ENCODE measurements at places on chromosomes 4 and X. TPM values are rescaled to one million over a fixed set of nuclear protein-coding genes. Genes with fewer than 3 reads are reported as not detected.
A peak's percentile ranks its signal among the peaks of the same experiment; 100 is the strongest.

DNA sequence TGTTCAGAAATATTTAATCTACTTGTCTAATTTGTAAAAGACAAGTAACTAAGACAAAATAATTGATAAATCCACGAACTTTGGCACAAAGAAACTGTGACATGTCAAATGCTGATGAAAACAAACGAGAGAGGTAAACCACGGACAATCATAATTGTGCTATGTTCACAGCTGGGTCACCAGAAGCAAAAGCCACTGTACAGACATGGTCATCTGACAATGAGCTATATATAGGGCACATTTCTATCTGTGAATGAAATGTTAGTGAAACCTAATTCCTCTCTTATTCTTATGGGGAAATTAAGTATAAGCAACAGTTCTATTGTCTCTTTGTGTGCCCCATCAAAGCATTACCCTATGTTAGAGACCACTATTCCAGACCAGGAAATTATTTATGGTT, 444.0 kb upstream of the TRAM1L1 start:
- no peak for DNase-seq

- DNase-seq = no peak
Observed at GRCh38 chr4:123652476-123652875, 255.9 kb downstream of the SPRY1 start.

- DNase-seq = no peak
Observed at GRCh38 chrX:11364835-11365234, 71.6 kb downstream of the AMELX start.

Gene VCX3B
- total RNA-seq = not detected

- peak; percentile 92 for DNase-seq
Observed at GRCh38 chr4:83189631-83190136, 75.2 kb upstream of the PLAC8 start.

Gene UGT8
- not detected for total RNA-seq

DNA sequence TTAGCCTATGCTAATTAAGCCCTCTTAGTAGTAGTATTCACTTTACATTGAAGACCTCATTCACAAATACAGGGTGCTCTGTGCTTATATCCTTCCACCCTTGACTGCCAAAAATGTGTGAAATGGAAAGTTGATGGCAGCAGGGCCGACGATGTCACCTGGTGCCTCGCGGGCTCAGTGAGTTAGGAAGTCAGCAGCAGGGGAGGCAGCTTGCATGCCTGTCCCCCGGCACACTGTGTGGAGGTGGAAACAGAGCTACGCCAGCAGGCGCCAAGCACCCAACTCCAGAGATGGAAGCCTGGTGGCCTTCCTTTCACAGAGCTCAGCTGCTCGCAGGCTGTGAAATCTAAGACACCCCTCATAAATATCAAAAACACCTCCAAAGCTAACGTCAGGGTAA, 8.4 kb downstream of the MSL3 start:
- DNase-seq = no peak

- peak; percentile 38 for DNase-seq
Observed at GRCh38 chr4:186723292-186724057, at the start of gene FAT1. Gene FAT1, minus strand, starts transcription at chr4:186723856. Its CDS starts 14,029 bp downstream, at chr4:186709827.

Gene PHKA2
- 15.4 TPM for total RNA-seq

- no peak for DNase-seq
Observed at GRCh38 chrX:64093761-64094160, 111.7 kb downstream of the AMER1 start.

Gene CENPVL2
- total RNA-seq = not detected

- peak; percentile 64 for DNase-seq
Observed at GRCh38 chrX:2828344-2828958, at the start of gene GYG2. Gene GYG2, plus strand, starts transcription at chrX:2828930. Its CDS starts 1,259 bp downstream, at chrX:2830189.

Gene PRDM5
- not detected for total RNA-seq

DNA sequence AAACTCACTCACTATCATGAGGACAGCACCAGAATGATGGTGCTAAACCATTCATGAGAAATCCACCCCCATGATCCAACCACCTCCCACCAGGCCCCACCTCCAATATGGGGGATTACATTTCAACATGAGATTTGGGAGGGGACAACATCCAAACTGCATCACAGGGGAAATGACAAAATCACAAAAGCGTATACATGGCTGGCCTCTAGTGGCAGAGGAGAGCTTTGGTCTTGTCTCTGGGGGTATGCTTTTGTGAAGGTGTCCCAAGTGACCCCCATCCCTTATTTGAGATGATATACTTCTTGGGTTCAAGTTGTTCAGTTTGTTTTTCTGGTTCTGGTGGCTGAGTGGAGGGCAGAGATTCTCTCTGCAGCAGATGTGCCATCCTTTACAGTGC, 8.5 kb upstream of the SETD7 start:
- DNase-seq = no peak

GRCh38 chr4:107740381-107740780, 20.3 kb upstream of the PAPSS1 start:
- no peak for DNase-seq

DNA sequence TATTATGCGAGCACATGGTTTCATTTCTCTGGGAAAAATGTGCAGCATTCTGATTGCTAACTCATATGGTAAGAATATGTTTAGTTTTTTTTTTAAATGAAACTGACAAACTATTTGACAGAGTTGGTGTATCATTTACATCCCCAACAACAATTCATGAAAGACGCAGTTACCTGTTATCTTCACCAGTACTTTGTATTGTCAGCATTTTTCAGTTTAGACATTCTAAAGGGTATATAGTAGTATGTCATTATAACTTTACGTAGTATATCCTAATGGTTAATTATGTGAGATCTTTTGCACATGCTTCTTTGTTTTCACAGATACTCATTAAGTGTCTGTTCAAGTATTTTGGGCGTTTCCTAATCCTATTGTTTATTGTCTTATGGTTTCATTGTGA, 891.1 kb upstream of the AGA start:
- no peak for DNase-seq

DNA sequence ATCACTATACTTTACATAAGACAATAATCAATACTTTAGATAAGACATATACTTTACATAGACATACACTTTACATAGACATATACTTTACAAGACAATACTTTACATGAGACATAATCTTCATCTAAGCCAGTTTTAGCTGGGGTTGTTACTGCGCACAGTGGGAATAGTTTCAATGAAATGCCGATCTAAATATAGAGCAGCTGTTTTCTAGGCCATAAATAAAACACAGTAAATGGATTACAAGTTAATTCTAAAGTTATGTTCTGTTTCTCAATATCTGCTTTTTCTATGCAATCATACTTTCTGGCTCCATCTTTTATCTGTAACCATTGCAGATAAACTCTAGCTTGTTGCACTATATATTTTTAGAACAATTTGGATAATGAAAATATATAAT, 1470.6 kb upstream of the PABPC4L start:
- DNase-seq = no peak

GRCh38 chr4:180169394-180169793, 2073.8 kb upstream of the TENM3 start:
- DNase-seq = no peak

DNA sequence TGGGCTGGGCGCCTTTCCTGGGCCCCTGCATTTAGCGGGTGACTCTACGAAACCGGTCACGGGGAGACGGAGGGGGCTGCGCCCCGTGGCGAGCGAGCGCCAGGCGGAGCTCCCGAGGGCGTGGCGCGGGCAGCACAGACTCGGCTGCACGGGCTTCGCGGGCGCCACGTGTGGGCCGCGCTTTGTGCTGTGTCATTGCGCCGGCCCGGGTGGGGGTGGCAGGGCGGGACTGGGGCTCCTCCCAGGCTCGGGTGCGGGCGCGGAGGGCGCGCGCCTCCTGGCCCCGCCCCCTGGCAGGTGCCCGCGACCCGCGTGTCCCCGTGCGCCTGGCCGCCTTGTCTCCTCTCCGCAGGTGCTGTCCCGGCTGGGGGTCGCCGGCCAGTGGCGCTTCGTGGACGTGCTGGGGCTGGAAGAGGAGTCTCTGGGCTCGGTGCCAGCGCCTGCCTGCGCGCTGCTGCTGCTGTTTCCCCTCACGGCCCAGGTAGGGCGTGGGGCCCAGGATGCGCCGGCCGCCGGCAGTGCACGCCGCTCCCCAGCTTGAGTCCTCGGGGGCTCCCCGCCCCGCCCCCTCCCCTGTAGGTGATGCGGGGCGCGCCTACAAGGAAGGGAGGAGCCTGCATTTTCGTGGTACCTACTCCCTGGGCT, 651 bp downstream of the UCHL1 start:
- DNase-seq = no peak

DNA sequence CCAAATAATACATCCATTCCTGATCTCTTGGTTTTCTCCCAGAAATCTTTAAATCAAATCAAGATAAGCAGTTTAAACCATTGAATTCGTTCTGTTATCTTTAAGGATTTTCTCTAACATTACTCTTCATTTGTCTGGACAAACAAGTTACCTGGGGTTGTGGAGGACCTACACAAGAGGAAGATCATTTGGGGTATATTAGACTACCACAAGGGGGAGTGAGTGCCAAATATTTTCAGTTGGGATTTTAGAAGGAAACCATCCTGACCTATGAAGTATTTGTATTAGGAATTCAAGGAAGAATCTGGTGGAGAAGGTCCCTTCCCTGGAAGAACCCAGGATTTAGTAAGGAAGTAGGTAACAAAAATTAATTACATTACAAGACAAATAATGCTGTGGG, 12.0 kb upstream of the DCHS2 start:
- peak; percentile 37 for DNase-seq

- no peak for DNase-seq
Observed at GRCh38 chrX:17164079-17164478, 210.9 kb upstream of the NHS start.

Gene RAB9B
- 0.04 TPM for total RNA-seq

GRCh38 chr4:113290666-113291065, 241.2 kb downstream of the ANK2 start:
- DNase-seq = no peak

DNA sequence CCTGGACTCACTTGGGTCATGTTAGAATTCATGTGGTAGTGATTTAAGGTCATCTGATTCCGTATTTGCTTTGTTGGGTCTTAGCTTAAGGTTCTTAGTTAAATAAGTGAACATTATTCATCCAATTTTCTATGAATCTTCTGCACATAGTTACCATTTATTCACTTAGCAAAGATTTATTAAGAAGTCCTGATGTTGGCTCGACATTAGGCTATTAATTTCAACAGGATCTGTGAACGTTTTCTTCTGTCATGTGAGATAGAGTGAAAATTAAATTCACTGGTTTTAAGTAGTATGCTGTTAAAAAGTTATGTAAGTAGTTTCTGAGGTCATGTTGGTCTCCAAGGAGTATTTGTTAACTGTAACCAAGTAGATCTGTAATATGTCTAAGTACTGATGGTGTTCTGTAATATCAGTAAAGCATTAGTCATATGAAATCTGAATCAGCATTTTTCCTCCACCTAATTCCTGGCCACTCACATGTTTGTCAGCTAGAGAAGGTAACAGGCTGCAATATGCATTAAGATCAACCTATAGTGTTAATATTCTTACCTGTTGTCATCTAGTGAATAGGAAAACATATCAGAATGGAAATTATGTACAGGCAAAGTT, 155.6 kb downstream of the PCDH7 start:
- no peak for DNase-seq

Gene ESX1
- not detected for total RNA-seq

- DNase-seq = no peak
Observed at GRCh38 chr4:84574069-84574720, 8.7 kb upstream of the CDS1 start.

GRCh38 chrX:110282922-110283321, 35.0 kb downstream of the AMMECR1 start:
- no peak for DNase-seq

GRCh38 chr4:157838366-157838765, 334.5 kb downstream of the GASK1B start:
- DNase-seq = no peak

All from HepG2 (cell line).